ENCODE measurements at places on chromosomes 4 and X. TPM values are rescaled to one million over a fixed set of nuclear protein-coding genes. Genes with fewer than 3 reads are reported as not detected.

DNA sequence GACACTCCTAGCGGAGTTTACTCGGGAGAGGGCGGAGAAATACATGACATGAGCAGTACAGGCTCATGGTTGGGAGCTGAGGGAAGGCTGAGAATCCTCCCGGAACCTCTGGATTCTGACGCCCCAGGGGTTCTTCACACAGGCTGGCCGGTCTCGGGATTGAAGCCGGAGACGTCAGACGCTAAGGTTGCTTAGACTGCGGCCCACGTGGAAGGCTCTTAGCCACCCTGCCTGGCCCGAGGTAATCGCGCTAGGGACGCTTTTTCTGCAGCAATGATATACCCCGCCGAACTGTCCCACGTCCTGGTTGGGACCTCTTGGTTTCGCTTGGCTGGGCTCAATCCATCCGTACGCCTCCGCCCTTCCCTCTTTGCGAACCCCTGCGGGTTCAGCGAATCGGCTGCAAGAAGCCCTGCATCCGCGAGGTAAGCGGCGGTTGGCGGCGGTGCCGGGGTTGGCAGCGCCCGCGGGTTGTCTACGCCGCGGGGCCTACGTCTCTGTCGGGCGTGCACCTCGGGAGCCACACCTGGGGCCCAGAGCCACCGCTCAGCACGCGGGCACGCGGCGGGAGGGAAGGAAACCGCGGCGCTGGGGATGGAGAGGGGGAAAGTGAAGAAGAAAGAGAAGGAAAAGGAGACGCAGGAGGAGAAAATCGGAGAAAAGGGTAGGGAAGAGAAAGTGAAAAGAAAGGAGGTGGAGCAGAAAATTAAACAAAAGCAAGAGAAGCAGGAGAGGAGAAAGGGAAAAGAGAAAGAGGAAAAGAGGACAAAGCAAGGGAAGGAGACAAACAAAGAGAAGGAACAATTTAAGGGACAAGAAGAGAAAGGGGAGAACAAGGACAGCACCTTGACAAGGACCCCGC, at the start of gene ARL9:
Gene ARL9 (plus strand): TSS at position 523 of the 862 bp plus-strand sequence. CDS start 72 bp downstream, at position 595.
- no peak within 1 kb of the TSS for H3K27ac ChIP-seq
- peak within 1 kb of the TSS; percentile 66 for H3K4me3 ChIP-seq
- H3K4me1 ChIP-seq: no peaks in the 10 kb centered on the region
- H3K27me3 ChIP-seq: peaks cover 20% of the 10 kb centered on the region
- DNase-seq: peak; percentile 80
- H3K36me3 ChIP-seq: peaks cover 6% of the 10 kb centered on the region

- DNase-seq: no peak
- H3K27ac ChIP-seq: no peak overlapping the region
- no peaks in the 10 kb centered on the region for H3K4me1 ChIP-seq
- no peak overlapping the region for H3K4me3 ChIP-seq
- no peaks in the 10 kb centered on the region for H3K27me3 ChIP-seq
- peaks cover 5% of the 10 kb centered on the region for H3K36me3 ChIP-seq
These were observed 11.4 kb downstream of the UBQLN2 start for GRCh38 chrX:56574861-56575260.

DNA sequence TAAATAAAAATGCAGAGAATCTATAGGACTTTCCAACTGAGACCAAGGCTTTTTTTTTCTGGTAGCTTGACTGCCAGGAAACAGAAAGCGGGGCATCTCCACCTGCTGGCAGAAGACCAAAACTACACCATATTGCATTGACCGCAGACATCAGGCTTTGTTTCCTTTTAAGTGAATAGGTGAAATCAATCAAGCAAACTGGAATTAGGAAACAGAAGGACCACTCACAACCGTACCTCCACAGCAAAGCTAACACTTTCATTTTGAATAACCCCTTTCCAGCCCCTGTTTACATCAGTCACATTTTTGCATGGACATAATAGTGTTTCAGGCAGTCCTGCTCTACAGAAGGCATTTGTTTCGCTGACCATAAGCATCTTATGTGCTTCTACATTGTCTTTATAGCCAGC, 218.2 kb downstream of the IDS start:
- no peak overlapping the region for H3K27ac ChIP-seq
- H3K27me3 ChIP-seq: no peaks in the 10 kb centered on the region
- peaks cover 3% of the 10 kb centered on the region for H3K4me1 ChIP-seq
- no peak overlapping the region for H3K4me3 ChIP-seq
- no peaks in the 10 kb centered on the region for H3K36me3 ChIP-seq

- no peaks in the 10 kb centered on the region for H3K36me3 ChIP-seq
- H3K27ac ChIP-seq: no peak overlapping the region
- H3K27me3 ChIP-seq: peaks cover 15% of the 10 kb centered on the region
- H3K4me3 ChIP-seq: no peak overlapping the region
These were observed 35.8 kb downstream of the ARHGEF38 start for GRCh38 chr4:105588252-105588651.

DNA sequence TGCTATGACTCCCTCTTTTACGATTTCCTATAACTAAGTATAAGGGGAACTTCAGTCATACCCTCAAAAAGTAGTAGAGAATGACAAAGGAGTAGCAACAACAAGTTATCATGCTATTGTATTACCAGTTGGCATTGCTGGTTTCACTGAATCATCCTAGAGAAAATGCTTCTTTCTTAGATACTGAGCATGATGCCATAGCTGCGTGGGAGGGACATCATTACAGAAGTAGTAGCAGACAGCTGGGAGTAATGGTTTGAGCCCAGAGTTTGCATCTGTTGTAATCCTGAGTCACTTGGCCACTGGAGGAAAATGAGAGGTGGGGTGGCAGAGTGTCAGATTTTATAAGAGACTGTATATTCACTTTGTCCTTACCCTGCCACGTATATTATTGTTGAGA, 38.6 kb downstream of the MTMR1 start:
- H3K4me1 ChIP-seq: no peaks in the 10 kb centered on the region
- no peaks in the 10 kb centered on the region for H3K36me3 ChIP-seq
- H3K27me3 ChIP-seq: no peaks in the 10 kb centered on the region
- DNase-seq: no peak
- no peak overlapping the region for H3K27ac ChIP-seq
- H3K4me3 ChIP-seq: no peak overlapping the region

GRCh38 chr4:79357365-79357764, 31.5 kb upstream of the NAA11 start:
- H3K27me3 ChIP-seq: no peaks in the 10 kb centered on the region
- DNase-seq: no peak
- no peak overlapping the region for H3K27ac ChIP-seq
- no peaks in the 10 kb centered on the region for H3K4me1 ChIP-seq
- no peaks in the 10 kb centered on the region for H3K36me3 ChIP-seq

GRCh38 chr4:2363951-2364653, 54.3 kb downstream of the ZFYVE28 start:
- no peak overlapping the region for H3K4me3 ChIP-seq
- DNase-seq: no peak
- H3K27me3 ChIP-seq: no peaks in the 10 kb centered on the region

GRCh38 chr4:147785129-147785528, 53.2 kb downstream of the ARHGAP10 start:
- no peaks in the 10 kb centered on the region for H3K27me3 ChIP-seq
- no peaks in the 10 kb centered on the region for H3K36me3 ChIP-seq
- DNase-seq: no peak
- H3K27ac ChIP-seq: peak overlapping the region; percentile 42

DNA sequence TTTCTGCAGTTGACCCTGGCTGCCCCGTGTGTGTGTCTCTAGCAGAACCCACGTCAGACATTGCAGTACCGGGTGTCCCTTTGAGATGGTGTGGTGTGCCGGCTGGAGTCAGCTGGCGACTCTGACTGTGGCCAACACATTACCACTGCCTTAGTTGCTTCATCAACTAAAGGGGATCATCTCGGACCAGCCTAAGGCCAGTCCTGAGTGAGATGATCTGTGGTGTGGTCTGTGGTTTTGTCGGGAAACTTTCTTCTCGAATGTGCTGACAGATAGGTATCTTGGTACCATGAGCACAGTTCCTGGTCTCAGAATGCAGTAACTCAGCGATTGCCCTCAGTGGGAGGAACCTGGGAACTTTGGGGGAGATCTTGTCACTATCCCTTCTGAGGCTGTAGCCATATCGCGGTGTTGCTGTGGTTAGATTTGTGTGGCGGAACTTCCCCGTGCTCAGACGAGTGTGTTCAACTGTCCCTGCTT, 15.8 kb downstream of the TBC1D14 start:
- H3K4me3 ChIP-seq: no peak overlapping the region
- no peak for DNase-seq

GRCh38 chr4:69816236-69816635, 43.7 kb downstream of the SULT1E1 start:
- no peak for DNase-seq
- H3K27ac ChIP-seq: no peak overlapping the region
- H3K36me3 ChIP-seq: no peaks in the 10 kb centered on the region
- no peaks in the 10 kb centered on the region for H3K27me3 ChIP-seq
- no peak overlapping the region for H3K4me3 ChIP-seq
- no peaks in the 10 kb centered on the region for H3K4me1 ChIP-seq

FGF5 gene
- not detected for total RNA-seq

Measured in neural progenitor cell (in vitro differentiated cells).